ENCODE measurements at places on chromosomes 4 and X.

- DNase-seq: no peak
Observed at GRCh38 chr4:183989931-183990330, 84.8 kb downstream of the STOX2 start.

DNA sequence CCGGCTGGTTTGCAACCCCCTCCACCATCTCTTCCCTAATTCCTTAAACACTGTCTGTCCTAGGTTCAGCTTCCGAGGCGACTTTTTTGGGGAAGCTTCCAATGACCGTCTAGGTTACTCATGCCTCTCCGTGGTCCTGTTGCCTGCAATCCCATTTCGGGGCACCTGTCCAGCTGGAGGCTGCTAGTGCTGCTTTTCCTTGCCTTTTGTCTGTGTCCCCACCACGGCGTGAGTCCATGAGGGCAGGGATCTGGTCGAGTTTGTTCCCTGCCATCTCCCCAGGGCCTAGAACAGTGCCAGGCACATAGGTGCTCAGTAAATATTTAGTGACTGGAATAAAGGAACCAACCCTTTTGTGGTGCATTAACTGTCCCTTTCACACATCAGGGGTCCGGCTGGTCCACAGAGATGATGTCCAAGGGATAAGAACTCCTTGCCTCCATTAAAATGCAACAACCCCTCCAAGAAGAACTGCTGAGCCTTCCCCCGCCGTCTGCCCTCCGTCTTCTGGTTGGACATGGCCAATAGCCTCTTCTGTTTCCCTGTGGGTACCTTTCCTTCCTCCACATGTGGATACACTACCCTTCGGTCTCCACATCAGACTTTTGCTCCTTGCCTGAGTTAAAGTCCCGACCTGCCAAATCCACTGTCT is 5.7 kb upstream of the SORCS2 start:
- no peak for DNase-seq

DNA sequence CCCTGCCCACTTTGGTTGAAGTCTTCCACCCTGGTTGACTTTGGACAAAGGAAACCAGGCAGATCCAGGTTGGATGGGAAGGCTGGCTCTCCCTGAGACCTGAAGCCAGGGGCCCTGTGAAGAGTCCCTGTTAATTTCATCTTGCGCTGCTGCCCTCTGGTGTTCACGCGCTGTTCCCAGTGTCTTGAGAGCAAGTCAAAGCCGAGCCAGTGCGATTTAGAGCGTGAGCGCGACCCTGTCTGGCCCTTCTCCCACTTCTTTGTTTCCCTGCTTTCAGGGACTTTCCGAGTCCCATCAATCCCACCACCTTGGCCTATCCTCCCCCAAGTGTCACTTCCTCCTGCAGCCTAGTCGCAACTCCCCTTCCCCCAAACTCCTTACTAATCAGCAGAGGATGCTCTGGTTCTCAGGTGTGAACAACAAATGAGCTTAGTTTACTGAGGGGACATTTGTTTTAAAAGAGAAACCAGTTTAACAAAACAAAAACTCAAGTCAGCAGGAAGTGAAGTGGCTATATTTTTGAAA is 25.8 kb upstream of the CHRNA9 start:
- peak; percentile 90 for DNase-seq

DNA sequence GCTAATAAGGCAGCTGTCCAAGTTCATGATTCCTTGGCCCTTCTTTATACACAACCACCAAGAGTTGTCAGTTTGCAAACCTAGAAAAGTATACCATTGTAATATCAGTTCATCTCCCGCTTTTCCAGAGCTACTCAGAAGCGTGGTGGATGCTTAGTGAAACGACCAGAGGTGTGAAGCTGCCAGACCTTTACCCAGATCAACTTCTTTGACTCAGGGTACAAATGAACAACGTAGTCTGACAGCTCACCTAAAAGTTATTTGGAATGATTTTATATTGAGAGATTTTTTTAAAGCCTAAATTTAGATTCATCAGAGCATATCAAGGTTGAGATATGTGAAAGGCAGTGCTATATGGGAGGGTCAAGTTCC is 169.7 kb downstream of the CBR4 start:
- no peak for DNase-seq

DNA sequence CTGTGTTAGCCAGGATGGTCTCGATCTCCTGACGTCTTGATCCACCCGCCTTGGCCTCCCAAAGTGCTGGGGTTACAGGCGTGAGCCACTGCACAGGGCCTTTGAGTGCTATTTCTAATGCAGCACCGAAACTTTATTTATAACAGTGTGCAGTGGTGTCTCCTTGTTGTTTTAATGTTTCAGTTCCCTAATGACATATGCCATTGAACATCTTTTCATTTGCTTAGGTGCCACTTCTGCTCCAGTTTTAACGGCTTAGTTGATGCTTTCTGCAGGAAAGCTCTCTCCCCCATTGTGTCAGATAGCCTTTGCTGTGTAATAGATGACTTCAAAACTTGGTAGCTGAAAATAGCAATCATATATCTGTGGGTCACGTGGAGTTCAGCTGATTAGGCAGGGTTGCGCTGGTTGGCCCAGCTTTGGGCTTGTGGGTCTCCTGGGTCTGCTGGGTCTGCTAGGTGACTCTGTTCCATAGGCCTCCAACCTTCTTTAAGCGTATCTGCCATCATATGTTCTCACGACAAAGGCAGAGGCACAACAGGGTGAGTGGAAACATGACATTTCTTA is 76.4 kb upstream of the SHISA3 start:
- DNase-seq: no peak

DNA sequence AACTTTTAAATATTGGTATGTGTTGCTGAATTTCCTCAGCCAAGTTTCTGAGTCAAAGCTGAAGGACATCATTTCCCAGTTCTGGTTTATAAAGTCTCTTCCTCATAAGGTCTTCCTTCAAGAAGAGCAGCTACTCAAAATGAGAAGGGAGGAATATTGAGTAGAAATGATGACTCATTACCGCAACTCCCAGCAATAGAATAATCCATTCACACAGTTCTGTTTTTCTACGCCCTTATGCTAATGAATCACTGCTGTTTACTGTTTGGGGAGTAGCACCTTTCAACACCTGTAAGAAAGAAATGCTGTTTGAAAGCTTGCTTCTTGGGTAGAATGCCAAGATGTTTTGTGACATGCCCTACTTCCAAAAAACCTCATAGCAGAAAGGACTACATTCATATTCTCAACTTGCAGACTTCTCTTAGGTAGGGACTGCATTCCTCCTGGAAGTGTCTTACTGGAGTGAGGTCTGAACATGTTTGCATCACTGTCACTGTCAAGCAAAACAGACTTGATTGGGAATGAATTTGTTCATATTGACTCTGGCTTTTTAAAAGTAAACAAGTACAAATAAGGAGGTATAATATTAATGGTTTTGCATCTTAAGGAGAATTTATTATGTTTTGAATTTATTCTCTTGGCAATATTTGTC is 147.2 kb upstream of the BANK1 start:
- peak; percentile 59 for DNase-seq

- no peak for DNase-seq
Observed at GRCh38 chr4:26133840-26134239, 187.0 kb upstream of the RBPJ start.

- no peak for DNase-seq
Observed at GRCh38 chr4:36757580-36758311, 476.3 kb downstream of the DTHD1 start.

DNA sequence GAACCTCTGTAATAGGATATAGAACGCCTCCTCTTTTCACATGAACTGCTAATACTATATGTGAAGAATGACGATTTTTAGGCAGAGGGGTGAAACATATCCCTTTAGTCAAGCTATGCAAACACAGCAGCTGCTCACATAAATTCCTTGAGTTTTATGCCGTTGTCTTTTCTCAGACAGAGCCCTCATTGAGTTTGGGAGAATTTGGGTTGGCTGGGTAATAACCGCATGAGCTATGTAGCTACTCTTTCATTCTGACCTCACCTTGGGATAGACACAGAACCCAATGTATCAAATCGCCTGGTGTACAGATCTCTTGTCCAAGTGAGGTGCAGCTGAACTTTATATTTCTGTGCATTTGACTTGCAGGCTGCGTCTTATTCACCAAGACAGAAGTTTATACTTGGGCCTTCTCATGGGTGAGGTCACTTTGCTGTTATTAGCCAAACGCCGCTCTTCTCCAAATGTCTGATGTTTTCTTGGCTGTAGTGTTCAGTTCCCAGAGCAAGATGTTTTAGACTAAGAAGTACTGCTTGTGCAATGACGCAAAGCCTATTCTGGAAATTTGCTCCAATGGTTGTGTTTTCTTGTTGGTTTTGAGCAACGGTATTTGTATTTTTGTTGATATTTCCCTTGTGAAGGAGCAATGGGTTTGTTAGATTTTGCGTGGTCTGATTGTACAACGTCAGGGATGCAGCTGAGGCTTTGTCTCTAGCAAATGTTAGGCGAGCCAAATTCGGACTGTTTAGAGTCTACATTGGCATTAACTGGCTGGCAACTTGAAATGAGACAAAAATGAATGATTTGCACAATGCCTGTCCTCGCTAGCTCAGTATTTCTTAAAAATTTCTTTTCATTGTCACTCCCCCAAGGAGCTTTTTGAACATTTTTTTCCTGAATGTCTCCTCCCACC is 11.2 kb upstream of the SPARCL1 start:
- DNase-seq: no peak

- DNase-seq: no peak
Observed at GRCh38 chrX:42495139-42495538, 282.8 kb downstream of the PPP1R2C start.

DNA sequence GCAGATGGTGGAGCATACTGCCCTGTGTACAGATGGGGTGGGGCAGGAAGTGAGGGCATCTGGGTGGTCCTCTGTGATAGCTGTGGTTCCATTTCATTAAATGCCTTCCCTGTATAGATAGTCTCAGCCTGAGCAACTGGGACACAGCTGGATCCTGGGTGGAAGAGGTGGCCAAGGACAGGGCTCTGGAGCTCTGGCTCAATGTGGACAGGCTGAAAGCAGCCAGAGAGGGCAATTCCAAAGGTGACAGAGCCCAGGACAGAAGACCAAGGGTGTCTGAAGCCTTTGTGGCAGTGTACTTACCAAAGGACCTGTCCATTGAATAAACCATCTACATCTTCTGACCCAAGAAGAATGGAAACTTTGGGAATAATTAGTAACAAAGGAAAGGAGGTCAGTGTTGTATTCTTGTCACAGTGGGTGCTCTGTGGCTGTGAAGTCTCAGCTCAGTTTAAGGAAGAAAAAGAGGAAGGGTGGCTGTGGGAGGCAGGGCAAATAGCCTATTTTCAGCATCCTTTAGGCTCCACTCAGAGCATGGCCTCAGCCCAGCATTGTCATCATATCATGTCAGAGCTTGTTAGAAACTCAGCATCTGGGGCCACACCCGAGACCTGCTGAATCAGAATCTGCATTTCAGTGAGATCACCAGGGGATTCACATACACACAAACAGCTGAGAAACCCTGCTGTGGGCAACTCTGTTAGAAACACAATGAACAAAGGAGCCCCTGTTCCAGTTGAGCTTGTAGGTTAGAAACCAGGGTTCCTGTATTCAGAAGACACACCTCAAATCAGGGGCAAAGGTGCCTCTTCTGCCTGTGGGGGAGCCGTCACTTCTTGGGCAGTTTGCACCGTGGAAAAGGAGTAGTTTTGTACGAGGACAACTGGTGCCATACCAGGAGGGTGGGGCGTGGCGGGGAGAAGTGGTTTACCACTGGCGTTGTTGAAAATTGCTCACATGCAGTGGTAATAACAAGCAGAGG is 168.6 kb downstream of the PTTG2 start:
- peak; percentile 98 for DNase-seq

GRCh38 chrX:56786889-56787733 is 58.1 kb downstream of the NBDY start:
- no peak for DNase-seq

GRCh38 chrX:19760841-19761512 is 126.4 kb downstream of the SH3KBP1 start:
- no peak for DNase-seq

- no peak for DNase-seq
Observed at GRCh38 chr4:25984796-25985195, 70.8 kb downstream of the SMIM20 start.

DNA sequence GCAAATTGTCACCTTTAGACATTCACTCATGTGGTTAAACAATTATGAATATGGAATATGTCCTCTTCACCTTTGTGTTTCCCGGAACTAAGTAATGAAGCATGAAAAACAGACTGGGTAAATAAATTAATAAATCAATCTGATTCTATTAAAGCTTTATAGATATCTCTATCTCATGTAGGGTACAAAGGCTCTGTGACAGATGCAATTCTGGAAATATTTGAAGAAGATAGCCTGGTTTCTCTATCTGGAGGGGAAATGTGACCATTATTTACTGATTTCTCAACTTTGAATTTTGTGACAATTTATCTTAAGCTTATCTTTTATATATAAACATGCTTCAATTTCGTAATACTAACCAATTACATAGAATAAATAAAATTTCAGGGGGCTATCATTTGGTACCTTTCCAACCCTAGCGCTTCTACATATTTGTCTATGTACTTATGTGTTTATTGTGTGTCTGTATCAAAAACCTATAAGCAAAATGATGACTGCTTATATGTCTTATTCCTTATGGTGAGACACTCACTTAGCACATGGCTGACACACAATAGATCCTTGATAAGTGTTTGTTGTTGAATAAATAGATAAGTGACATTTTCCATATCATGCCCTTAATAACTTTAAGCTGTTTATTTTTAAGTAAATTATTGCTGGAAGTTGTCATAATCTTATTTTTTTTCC is 9.9 kb downstream of the CTSO start:
- DNase-seq: no peak

GRCh38 chr4:19026281-19026680 is 1004.7 kb upstream of the LCORL start:
- DNase-seq: no peak

DNA sequence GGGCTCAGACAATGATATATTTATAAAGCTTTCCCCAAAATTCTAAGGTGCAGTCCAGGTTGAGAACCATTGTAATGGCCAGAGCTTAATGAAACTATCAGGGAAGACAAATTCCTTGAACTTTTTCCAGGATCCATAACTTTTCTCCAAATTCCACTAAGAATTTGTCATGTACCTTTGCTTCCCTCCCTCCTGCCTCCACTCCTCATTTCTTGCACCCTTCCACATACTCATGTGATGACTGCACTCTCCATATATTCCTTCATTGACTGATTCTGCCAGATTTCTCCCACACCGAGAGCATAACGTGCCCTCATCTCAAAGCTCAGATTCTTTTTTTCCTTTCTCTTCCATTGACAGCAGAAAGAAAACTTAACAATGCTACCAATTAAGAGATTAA is 20.9 kb upstream of the AMELX start:
- no peak for DNase-seq

GRCh38 chrX:155027509-155028066 is 944 bp downstream of the FUNDC2 start:
- peak; percentile 69 for DNase-seq

DNA sequence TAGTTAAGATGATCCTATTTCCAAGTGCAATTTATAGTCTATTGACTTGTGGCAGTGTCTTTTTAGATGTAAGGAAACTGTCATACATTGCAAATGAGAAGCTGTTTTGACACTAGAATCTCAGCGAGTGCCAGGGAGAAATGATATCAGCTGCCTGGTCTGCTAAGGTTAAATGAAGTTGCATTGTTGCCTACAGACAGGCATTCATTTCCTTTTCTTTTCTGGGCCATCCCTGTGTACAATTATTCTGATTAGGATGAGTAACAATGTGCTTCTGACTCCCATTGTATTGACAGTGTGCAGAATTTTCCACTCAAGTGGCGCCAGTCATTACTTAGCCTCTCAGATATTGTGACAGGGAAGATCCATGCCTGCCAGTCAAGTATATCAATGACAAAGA is 231.2 kb downstream of the GPAT3 start:
- DNase-seq: no peak

All from suppressor macrophage treated with lipopolysaccharide for 1 hour (primary cell).